Stimulated activated CD4-positive, alpha-beta T cell treated with anti-CD3 and anti-CD28 coated beads, Interleukin-4, amount 100 ng/mL, for 4 hours (primary cell): ENCODE measurements at places on chromosomes 5 and 9.

DNA sequence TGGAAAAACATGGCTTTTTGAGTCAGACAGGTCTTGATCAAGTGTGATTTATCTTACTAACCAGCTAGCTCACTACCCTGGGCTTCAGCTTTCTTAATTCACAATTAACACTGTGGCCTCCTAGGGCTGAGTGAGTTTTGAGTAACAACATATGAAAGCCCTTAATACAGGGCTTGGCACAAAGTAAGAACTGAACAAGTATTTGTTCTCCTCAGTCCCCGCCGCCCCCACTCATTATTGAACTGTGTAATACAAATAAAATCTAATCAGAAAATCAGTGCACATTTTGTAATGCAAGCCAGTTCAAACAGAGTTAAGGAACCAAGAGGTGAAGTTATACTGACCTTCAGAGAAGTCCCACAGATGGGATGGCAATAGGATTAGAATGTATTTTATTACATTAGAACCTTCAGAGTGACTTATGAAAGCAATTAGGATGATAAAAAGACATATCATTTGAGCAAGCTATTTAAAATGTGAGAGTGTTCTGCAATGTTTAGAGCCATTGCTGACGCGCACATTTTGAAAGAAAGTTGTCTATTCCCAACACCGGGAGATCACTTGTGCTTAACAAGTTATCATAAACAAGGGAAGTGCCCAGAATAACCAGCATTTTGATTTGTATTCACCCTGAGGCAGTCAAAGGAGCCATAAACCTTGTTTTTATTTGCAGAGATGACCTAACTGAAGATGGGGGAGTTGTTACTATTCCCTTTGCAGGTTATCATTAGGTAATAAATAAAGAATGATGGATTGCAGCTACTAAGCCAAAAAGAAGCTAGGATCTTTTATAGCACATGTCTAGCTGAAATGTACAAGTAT is 19.4 kb downstream of the ADAMTS16 start:
- no peak for DNase-seq

DNA sequence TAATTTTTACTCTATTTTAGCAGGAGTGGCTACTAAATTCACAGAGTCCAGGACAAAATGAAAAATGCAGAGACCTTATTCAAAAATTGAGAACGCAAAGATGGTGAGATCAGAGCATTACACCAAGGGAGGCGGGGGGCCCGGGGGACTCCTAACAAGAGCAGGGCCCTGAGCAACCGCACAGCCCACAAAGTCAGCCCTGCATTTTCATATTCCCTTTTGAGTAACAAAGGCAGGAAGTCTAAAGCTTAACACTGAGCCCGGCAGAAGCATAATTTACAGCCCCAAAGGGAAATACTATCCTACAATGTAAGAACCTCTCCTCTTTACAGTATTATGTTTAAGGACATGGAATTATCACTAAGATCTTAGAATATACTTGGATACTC is 69.4 kb downstream of the TLE1 start:
- DNase-seq, result no peak

- no peak for DNase-seq
Observed at GRCh38 chr9:21770871-21771560, 31.4 kb upstream of the MTAP start.

- DNase-seq, result no peak
Observed at GRCh38 chr5:94908889-94909480, 290.5 kb downstream of the SLF1 start.

DNA sequence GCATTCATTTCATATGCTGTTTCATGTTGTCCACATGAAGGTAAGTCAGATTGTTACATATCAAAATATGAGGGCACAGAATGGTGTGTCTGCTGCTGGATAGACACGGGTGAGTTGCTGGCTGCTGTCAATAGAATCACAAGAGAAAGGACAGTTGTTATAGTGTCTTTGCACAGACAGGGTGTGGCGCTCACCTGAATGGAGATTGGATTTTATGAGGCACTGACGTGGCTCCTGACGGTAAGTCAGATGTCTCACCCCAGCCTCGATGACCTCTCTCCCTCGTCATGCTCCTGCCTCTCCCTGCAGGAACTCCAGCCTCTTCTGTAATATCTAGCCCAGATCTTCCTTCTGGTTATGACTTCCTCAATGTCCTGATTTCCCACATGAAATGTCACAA is 75.4 kb upstream of the SELENOP start:
- DNase-seq, result no peak

DNA sequence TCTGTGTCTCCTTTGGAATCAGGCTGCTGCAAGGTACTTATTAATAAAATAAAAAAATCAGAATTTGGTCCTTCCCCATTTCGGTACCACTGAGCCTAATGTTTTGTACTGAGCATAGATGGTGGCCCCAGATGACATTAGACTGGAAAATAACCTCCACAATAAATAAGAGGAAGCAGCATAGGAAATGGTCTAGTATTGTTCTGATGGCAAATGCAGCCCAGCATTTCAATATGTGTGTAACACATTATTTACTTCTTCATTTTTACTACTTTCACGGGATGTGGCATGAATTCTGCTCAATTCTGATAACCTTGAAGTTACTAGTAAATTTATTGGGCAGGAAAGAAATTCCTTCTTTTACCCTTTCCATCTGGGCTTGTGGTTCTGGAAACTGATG is 295.6 kb downstream of the ADGRV1 start:
- no peak for DNase-seq

DNA sequence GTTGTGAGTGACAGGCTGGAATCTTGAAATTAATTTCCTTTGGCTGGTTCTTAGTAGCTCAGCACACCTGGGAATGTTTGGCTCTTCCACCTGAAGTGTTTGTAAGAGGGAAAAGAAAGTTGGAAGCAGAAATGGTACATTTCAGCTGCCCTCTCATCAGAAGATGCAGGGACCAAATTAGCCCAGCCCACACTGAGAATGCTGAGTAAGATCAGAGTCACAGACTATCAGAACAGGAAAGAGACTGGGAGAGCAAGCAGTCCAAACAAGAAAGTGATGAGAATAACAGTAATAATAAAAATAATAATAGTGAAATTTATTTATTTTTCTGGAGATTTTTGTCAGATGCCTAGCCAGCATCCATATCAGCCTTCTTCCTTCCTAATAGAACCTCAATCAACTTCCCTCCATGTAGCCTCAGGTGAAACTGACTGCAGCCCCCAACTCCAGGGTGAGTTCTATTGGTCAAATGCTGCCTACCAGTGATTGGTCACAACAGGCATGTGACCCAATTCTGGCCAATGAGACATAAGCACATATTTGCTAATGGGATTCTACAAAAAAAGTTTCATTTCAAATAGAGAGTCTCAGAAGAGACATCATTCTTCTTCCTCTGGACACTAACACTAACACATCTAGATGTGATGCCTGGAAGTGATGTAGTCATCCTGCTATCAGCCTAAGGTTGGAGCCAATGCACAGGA is 31.2 kb upstream of the ADRA1B start:
- no peak for DNase-seq

DNA sequence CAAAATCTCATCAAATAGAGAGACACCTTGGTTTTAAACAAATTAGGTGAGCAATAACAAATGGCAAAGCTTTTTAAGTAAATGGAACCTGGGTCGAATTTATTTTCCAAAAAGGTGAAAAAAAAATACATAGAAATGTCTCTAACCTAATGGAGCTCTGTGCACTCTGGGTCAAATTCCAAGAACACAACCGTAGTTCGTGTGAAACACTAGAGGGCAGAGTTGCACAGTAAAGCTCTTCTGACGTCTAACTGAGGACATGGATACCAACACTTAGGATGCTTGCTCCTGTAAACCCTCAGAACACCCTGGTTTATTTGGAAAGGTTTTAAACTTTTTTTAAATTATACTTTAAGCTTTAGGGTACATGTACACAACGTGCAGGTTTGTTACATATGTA is 18.9 kb downstream of the MARCHF11 start:
- no peak for DNase-seq

DNA sequence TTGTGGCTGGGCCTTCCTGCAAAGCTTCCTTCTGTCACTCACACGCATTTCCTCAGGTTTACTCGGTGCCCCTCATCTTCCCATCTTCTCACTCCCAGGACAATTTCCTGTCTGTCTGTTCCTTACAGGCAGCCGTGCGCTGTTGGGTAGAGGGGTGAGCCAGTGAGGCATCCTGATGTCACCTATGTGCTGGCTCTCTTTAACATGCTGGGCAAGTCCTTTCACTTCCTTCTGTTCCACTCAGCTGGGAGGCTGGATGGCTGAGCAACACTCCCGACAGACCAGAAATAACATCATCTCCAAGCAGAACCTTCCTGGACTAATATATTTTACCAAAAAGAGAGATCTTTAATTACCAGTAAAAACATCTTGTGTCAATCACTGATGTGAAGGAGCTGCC is 103.0 kb downstream of the HSD17B3 start:
- no peak for DNase-seq
